ENCODE measurements at places on chromosomes 2 and 18.

DNA sequence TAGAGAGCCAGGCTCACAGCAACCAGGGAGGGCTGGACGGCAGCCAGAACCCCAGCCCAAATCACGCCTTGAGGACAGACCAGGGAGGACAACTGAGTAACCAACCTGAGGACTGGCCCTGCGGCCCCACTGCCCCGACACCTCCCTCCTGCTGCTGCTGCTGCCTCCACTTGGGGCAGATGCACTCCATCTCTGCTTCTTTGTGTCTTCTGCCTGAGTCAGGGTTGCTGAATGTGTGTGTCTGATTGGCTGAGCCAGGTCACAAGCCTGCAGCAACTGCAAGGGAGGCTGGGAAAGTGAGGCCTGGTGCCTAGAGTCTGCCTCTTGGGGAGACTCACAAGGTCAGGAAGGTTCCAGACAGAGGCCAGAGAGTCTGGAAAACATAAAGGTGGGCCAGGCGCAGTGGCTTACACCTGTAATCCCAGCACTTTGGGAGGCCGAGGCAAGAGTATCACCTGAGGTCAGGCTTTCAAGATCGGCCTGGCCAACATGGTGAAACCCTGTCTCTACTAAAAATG lies 83.4 kb downstream of the ZFP36L2 start:
- DNase-seq: no peak

DNA sequence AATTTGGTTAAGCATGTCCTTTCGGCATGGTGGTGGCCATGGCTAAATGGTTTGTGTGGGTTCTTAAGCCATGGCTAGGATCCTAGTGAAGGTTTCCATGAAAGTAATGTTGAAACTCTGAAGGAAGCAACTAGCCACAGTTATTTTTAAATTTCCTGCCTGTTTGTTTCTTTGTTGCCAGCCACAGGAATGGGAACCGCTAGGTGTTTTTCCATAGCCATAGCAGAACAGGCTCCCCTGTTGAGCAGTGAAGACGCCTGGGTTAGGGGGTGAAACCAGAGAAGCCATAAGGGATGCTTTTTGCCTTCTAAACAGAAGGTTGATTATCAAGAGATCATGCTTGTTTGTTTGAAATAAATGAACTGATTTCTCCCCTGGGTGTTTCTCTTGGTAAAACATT lies 60.1 kb upstream of the CHMP1B start:
- no peak for DNase-seq

DNA sequence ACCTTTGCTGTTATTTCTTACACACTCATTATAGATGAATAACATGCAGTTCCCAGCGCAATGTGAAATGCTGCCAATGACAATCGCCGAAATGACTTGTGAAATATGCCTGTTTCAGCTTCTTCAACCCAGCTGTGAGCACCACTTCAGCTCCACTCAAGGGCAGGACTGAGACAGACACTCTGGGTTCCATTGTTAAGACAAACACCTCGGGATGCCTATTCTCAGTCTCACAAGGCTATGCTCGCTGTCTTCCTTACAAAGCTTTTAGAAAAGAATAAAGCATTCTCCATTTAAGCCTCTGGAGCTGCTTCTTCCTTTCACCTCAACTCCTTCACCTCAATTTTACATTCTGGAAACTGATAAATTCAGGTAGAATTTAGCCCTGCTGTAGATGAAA lies 4.2 kb downstream of the CBLN2 start:
- DNase-seq: no peak

DNA sequence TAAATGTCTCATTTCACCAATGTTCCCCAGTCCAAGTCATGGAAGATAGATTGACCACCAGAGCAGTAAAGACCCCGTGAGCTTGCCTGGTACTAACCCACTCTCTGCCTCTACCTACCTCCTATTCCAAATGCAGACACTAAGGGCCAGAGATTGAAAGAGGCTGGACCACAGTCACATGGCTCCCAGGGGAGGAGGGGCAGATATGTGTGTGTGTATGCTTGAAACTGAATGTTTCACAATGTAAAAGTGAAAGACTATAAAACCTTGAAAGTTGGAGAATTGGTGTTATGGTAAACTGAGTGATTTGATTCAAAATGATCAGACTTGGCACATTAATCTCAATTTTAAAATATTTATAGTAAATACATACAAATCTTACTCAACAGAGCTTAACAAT lies 21.7 kb upstream of the KLHL29 start:
- no peak for DNase-seq

GRCh38 chr18:60568220-60568619 lies 195.6 kb upstream of the MC4R start:
- DNase-seq: no peak

DNA sequence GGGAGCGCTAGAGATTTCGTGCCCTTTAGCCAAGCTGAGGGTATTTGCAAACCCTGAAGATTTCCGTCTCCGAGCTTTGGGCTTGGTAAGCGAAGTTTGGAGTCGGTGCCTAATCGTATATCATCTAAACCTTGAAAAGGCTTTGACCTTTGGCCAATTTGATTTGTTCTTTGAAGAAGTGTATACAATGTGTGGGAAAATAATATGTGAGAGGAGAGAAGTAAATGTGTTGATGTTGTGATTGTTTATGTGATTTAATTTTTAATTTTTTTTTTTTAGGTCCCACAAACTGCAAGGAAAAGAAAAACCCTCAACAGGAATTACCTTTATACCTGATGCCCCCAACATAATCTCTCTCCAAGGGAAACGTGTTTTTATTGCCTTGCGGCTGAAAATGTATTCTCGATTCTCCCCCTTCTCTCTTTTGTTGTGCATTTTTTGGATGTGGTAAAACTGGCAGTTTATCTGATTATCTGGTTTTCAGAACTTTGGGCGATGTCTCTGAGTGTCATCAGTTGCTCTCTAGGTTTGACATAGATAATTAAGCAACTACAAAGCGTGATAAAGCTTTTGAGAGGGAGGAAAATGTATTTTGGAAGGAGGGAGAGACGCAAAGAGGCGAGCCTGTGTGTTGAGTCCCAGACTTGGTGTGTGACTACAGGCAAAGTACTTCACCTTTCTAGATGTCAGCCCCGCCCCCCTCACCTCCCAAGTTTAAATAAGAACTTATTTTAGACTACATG lies 912 bp upstream of the FBXO11 start:
- peak; percentile 75 for DNase-seq

DNA sequence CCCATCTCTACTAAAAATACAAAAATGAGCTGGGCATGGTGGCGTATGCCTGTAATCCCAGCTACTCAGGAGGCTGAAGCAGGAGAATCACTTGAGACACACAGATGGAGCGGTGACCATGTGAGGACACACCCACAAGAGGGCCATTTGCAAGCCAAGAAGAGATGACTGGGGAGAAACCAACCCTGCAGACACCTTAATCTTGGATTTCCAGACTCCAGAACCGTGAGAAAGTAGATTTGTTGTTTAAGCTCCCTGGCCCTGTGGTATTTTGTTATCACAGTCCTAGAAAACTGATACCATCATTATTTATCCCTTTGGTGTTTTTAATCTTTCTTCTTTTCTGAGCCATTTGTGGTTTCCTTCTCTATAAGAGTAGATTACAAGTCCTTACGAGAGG lies 88.6 kb upstream of the ID2 start:
- DNase-seq: no peak

- no peak for DNase-seq
Observed at GRCh38 chr18:21181766-21182165, 60.3 kb upstream of the GREB1L start.

DNA sequence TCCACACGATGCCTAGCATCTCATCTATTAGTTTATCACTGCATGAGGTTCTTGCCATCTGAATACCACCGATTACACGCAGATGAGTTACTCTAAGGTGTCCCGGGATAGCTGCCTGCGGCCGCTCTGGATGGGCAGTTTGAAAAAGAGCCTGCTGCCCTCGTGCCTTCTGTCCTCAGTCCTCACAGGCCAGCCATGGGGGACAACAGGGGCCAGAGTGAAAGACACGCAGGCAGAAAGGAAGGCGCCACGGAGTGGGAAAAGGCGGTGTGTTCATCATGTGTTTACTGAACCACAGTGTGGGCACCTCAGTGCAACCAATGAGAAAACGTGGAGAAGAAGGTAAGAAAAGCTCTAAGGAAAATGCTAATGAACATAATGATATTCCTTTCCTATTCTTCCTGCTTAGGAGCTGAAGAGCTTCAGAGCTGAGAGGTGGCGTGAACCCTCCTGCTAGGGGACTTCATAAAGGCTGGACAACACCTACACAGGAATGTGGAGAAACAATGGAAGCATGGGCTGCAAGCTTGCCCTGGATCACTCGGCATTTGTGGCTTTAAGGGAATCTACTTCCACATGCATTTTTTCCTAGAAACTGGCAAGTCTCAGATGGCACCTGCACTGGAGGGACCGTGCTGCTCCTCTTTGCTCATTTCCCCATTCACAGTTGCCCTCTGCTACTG lies 50.9 kb downstream of the CABYR start:
- no peak for DNase-seq

GRCh38 chr18:56659111-56659510 lies 8.0 kb downstream of the WDR7 start:
- no peak for DNase-seq

DNA sequence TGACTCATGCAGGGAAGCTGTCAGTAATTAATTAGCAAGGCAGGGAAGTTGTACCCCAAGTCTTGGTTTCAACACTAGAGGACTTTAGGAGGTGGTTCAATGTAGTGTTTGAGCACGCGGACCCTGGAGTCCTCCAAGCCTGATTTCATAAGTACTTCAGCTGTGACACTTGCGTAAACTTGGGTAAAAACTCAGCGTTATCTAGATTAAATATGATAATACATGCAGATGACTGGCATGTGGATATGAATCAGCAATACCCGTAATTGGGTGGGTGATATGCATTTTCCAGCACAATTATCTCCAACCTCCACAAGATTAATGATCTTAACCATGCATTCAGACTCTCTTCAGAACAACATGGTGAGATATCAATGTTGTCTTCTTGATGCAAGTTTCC lies 5.2 kb downstream of the UGT1A7 start:
- no peak for DNase-seq

GRCh38 chr2:169388161-169388560 lies 25.8 kb upstream of the LRP2 start:
- DNase-seq: no peak

- no peak for DNase-seq
Observed at GRCh38 chr2:99936065-99936464, 206.3 kb downstream of the AFF3 start.

GRCh38 chr2:190707726-190708125 lies 58.8 kb downstream of the NAB1 start:
- DNase-seq: no peak

DNA sequence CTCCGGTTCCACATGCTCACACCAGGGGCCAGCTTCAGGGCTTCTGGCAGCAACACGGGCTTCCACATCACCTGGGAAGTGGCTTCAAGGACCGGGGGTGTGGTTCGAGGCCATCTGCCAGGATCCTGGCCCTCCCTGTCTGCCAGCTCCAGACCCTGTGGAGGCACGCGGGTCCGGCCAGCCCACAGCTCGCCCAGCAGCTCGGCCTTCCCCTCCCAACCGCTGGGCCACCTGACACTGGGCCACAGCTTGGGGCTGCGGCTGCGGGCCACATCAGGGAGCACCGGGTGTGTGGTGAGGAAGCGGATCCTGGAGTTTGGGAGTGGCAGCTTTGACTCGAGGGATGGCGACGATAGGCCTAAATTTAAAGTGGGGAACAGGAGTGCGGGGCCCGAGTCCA lies 7.0 kb downstream of the C2orf81 start:
- no peak for DNase-seq
